Right atrium auricular region (tissue), 2 donors: ENCODE measurements at places on chromosomes 3 and 15. TPM values are rescaled to one million over a fixed set of nuclear protein-coding genes. Genes with fewer than 3 reads are reported as not detected.

- H3K36me3 ChIP-seq: no peaks in the 10 kb centered on the region
- no peaks in the 10 kb centered on the region for H3K4me1 ChIP-seq
- peak overlapping the region; percentile 70 for H3K27ac ChIP-seq
- H3K27me3 ChIP-seq: no peaks in the 10 kb centered on the region
- no peak overlapping the region for H3K4me3 ChIP-seq
Observed at GRCh38 chr3:58627941-58628340, 38.6 kb downstream of the FAM3D start.

GRCh38 chr15:51162865-51163762 lies 68.4 kb upstream of the TNFAIP8L3 start:
- H3K36me3 ChIP-seq: no peaks in the 10 kb centered on the region
- peak; percentile 77 for DNase-seq
- H3K27ac ChIP-seq: peak overlapping the region; percentile 4
- H3K4me1 ChIP-seq: no peaks in the 10 kb centered on the region

DNA sequence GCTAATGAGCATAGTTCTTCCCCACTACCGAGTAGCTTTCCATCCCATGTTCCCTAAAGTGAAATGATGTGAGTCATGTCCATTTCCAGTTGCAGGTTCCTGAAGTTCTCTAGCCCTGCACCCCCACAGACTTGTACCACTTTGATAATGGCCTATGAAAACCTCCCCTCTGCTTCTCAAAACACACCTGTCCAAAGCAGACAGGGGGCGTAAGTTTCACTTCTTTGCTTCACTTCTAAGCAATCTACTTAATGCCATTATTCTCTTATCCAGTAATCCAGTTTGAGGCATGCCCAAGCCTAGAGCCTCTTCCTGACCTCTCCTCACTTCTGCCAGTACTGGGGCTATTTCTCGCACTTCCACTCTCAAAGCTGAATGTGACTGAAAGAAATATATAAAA lies 305.1 kb downstream of the IGSF11 start:
- no peaks in the 10 kb centered on the region for H3K4me1 ChIP-seq
- DNase-seq: no peak

DNA sequence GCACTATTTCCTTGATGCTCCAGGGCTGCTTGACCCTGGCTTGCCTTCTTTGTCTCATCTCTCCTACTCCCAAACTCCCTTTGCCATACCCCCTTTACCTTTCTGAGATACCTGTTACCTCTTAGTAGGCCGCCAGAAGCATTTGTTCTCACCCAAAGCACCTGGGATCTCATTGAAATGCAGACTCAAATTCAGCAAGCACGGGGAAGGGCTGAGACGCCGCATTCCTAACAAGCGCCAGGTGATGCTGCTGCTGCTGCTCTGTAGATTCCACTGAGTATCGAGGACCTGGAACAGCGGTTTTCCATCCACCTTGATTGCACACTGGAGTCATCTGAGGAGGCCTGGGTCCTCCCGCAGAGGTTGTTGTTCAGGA lies 91.8 kb downstream of the TMEM266 start:
- no peaks in the 10 kb centered on the region for H3K27me3 ChIP-seq
- no peaks in the 10 kb centered on the region for H3K36me3 ChIP-seq
- H3K27ac ChIP-seq: no peak overlapping the region
- no peak for DNase-seq
- peaks cover 11% of the 10 kb centered on the region for H3K4me1 ChIP-seq
- no peak overlapping the region for H3K4me3 ChIP-seq

- H3K27ac ChIP-seq: no peak overlapping the region
- no peaks in the 10 kb centered on the region for H3K4me1 ChIP-seq
- no peaks in the 10 kb centered on the region for H3K27me3 ChIP-seq
- no peaks in the 10 kb centered on the region for H3K36me3 ChIP-seq
- no peak for DNase-seq
Observed at GRCh38 chr3:78004571-78004970, 964.7 kb downstream of the ROBO2 start.

DNA sequence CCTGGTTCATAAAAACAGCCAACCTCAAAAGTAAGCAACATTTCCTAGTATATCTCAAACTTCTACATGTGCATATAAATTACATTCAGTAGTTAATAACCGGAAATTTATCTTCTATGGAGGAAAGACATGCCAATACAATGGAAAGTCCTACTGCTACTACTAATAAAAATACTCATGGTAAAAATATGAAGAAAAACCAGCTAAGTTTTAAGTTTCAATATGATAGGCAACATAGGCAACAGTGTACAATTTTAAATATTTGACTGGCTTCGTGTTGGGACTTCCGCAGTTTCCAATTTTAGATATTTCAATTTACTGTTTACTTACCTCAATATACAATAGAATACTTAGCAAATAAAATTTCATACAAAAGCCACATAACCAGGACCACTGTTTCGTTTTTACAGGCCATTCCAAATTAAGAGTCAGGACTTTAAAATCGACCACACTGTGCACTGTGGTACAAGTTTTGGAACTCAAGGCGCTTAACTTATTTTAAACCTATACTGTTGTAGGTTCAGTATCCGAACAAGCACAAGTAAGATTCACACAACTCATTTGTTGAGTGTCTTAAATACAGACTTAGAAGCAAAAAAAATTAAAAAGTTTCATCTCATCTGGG lies 2.9 kb downstream of the NAA50 start:
- peaks cover 34% of the 10 kb centered on the region for H3K4me1 ChIP-seq
- H3K27me3 ChIP-seq: no peaks in the 10 kb centered on the region
- H3K27ac ChIP-seq: no peak overlapping the region
- DNase-seq: no peak
- no peaks in the 10 kb centered on the region for H3K36me3 ChIP-seq
- H3K4me3 ChIP-seq: no peak overlapping the region

DNA sequence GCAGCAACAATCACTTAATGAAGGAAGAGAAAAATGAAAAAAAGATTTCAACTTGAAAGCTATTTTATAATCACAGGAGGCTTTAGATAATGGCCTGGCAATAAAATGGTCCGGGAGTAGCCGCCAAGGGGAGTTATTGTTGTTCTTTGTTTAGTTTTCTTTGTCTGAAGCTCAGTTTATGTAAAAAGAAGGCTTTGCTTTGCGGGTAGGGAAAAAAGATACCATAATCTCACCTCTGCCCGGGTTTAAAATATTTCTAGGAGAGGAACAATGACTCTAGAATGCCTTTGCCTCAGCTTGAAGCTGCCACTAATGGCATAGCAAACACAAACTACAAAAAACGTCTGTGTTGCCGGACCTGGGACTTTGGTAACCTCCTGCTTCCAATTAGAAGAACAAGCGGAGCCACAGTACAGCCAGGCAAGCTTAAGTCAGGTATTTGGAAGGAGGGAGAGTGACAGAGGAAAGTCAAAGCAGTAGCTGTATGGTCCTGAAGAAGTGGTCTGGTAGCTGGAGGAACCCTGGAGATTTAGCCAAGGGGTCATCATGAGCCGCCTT lies 764.5 kb downstream of the TUSC7 start:
- no peak for DNase-seq
- no peaks in the 10 kb centered on the region for H3K36me3 ChIP-seq
- no peaks in the 10 kb centered on the region for H3K4me1 ChIP-seq
- no peaks in the 10 kb centered on the region for H3K27me3 ChIP-seq
- H3K27ac ChIP-seq: no peak overlapping the region

Gene LTK
- total RNA-seq: 0.98 TPM

Gene SLC22A14
- not detected for total RNA-seq
